ENCODE measurements at places on chromosomes 12 and 14.
A peak's percentile ranks its signal among the peaks of the same experiment; 100 is the strongest.

DNA sequence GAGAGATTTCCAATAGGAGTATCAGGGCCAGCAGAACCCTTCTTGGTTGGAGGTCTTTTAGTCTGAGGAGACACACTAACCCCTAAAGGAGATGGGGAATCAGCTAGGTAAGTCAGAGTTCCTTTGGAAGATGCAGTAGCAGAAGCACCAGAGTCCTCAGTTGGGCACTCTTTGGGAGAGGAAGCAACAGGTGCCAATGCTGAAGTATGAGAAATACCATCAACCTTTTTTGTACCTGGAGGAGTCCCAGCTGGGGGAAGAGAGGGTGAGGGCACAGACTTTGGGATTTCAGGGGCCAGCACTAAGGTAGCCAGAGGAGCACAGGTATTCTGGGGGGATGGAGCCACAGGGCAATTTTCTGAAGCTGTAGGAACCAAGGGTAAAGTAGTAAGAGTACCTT lies 6.0 kb downstream of the NACA start:
- DNase-seq = no peak

DNA sequence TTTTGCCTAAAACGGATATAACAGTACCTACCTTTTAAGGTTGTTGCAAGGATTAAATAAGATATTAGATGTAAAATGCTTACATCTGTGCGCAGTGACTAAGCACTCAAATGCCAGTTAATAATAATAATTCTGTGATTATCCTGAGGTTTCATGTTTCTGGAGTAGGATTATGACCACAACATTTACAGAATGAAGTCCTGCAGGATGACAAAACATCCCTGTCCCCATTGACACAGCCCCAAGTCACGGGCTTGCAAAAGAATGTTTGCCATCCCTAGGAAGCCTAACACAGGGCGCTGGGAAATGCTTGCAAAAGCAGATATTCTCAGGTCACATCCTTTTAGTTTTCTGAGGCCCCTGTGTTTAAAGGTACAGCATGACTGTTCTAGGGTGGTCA lies 20.1 kb downstream of the SUSD6 start:
- DNase-seq = no peak

GRCh38 chr12:6778574-6779550 lies 6.5 kb downstream of the LAG3 start:
- peak; percentile 90 for DNase-seq

DNA sequence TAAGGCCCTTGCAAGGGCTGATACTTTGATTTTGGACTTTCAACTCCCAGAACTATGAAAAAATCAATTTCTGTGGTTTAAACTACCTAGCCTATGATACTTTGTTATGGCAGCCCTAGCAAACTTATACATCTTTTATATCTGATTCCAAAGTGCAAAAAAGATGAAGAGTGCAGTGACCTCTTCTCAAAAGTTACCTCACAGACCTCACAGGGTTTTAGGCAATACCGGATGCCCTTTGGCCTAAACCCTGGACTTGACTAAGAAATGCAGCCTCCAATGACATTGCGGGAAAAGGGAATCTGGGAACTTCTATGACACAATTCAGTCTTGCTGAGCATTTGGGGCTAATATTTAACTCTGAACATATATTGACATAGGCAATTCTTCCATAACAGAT lies 63.3 kb downstream of the IGF1 start:
- no peak for DNase-seq

DNA sequence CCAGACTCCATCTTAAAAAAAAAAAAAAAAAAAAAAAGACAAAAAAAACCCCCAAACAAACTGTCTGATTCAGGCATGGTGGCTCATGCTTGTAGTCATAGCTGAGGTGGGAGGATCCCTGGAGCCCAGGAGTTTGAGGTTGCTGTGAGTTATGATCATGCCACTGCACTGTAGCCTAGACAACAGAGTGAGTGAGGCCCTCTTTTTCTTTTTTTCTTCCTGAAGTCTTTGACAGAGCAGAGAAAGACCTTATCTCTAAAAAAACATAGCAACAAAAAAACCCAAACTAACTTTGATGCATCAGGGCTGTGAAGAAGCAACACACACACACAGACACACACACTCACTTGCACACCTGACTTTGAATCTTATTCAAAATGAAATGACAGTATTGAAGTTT lies 7.7 kb upstream of the AMN1 start:
- peak; percentile 87 for DNase-seq

- DNase-seq = no peak
These were observed 94.1 kb downstream of the GCH1 start for GRCh38 chr14:54808326-54809161.

DNA sequence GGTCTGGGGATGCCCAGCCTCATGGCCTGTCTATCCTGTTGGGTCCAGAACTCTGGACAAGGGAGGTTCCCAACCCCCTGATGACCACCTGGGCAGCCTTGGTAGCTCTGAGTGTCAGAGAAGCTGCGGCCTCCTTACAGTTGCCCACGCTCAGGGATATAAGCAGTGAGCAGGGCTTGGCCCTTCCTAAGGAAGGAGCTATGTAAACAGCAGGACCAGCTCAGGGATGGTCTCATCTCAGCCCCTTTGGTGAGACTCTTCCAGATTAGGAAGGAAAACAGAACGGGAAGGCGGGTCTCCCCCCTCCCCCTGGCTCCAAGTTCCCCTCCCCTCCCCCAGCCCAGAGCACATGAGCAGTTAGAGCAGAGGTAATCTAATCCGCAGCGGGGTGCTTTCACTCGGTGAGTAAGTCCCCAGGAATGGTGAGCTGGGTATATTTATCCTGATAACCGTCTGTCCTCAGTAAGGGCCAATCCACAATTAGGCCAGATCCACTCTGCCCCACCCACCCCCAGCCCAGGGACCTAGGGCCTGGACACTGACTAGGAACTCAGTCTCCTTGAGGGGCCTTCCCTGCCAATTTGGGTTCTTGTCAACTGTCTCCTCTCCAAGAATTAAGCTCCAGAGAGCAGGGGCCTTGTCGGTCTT lies 29.5 kb upstream of the RPLP0 start:
- peak; percentile 95 for DNase-seq

DNA sequence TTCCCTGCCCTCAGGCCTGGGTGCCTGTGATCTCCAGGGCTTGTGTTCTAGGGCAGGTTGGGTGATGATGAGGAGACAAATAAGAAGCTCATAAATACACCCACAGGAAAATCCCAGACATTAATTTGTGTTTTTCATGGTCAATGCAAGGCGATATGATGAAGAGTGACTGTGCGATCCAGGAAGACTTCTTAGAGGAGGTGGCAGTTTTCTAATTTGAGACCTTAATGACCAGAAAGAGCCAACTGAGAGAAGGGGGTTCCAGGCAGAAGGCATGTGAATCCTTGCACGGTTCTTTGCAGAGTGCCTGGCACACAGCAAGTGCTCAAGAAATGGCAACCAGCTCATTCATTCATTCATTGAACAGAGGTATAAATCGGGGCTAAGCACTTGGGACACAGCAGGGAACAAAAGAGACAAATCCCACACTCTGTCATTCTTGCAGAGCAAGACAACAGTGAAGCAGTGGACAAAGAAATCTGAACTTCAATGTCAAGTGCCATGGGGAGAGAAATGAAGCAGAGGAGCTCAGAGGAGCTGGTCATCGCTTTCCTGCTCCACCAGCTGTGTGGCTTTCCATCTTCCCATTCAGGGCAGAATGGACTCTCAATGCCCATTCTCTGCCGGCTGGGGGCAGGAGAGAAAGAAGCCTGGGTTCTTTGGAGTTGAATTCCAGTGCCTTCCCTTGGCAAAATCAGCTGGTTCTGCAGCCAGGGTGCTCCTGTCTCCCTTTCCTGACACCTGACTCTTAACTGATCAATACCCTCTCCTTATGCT lies 128.3 kb downstream of the AACS start:
- no peak for DNase-seq

- no peak for DNase-seq
These were observed 4.6 kb upstream of the SAMD4A start for GRCh38 chr14:54562334-54562733.

DNA sequence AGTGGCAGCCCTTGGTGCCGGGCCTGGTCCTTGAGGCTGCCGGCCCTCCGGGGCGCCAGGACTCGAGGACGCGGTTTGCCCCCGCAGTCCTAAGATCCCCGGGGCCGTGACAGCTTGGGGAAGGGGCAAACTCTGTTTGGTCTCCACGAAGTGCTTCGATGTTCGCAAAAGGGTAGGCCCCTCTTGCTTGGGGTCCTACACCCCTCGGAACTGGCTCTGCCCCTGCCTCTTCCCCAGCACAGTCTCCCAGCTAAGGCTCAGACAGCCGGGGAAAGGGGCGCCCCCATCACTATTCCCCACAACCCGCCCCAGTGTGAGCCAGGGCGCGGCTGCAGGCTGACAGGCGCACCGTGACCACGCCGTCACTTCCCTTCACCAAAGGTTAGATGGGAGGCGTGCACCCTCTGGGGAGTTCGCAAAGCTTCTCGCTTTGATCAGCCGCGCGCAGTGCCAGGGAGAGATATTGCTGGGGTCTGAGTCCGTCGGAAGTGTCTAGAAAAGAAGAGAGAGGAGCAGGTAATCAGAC lies 7.2 kb upstream of the OTX2 start:
- no peak for DNase-seq

- no peak for DNase-seq
These were observed 38.9 kb downstream of the SLC2A14 start for GRCh38 chr12:7833831-7834230.

GRCh38 chr12:114668151-114668885 lies 15.7 kb downstream of the TBX3 start:
- DNase-seq = peak; percentile 88

- DNase-seq = no peak
These were observed 381.7 kb upstream of the CCDC196 start for GRCh38 chr14:66104486-66104885.

GRCh38 chr12:120703311-120703942 lies 6.8 kb upstream of the UNC119B start:
- no peak for DNase-seq

- DNase-seq = peak; percentile 33
These were observed 405.6 kb downstream of the TMEM121 start for GRCh38 chr14:105931808-105932483.

GRCh38 chr12:101795786-101796185 lies 35.0 kb downstream of the GNPTAB start:
- DNase-seq = no peak

DNA sequence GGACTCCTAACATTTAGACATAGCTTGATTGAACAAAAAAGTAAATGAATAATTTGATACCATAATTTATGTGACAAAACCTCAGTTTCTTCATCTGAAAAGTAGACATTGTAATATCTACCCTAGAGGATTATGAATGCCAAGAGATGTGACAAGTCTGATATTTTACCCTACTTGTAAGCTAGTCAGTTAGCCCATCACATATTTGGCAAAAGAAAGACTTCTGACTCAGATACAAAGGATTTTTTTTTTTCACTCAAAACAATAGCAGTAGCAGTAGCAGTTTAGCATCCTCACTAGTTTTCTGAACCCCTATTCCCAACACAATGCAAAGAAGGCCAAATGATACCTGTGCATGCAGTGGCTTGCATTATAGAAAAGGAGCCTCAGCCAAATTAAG lies 377.3 kb upstream of the E2F7 start:
- DNase-seq = no peak

DNA sequence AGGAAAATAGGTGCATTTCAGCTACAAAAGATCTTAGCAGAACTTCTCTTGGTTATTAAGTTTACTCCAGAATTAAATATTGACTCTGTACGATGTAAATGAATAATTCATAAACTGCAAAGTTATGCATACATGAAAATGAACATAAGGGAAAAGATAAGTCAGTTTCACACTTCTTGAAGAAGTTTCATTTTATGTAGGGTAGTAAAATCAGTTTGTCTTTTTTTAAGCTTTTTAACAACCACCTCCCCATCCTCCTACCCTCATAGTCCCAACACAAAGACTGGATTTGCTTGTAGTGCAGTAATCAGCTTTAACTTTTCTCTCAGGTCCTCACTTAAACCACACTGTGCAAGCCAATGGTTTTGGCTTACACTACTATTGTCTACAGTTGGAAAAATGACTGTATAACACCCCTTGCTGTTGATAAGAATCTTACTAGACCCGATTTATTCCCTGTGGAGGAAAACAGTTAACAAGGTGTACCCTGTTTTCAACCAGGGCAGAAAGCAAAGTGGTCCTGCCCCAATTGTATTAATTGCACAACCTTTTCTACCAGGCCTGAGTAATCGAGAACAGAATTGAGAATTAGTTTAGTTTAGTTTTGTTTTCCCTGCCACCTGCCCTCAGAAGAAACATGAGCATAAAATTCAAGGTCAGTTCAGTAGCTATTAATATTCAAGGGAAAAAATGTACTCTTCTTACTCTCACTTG lies 44.1 kb downstream of the NIN start:
- DNase-seq = no peak

DNA sequence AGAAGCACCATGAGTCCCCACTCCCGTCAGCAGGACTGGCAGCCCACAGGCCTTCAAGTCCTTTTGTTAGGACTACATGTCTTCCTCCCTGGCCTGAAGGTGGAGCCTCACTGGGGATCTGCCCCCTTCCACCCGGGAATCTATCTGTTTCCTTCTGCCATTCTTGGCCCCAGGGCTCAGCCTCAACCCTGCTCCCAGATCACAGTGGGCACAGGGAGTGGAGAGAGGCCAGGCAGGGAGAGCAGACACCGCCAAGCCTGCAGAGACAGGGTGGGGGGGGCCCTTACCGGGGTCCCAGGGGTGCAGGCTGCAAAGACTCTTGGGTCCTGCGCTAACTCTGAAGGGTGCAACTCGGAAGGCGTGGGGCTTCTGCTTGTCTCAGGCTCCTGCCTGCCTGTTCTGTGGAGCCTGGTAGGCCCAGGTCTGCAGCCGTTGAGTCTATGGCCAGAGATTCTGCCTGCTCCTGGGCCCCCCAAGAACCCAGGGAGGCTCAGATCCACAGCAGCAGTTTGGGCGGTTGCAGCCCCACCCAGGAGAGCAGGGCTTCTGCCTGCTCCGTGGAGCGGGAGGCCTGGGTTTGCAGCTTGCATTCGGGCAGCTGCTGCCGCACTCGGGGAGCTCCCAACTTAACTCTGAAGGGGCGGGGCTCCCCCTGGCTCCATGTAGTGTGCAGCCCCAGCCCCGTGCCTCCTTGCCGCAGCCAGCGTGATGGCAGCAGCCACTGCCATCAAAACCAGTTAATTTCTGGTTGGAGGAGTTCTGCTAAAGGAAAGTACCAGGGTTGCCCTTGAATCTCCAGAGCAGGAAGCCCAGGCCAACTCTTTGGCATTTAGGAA lies 21.7 kb upstream of the PLBD1 start:
- no peak for DNase-seq

DNA sequence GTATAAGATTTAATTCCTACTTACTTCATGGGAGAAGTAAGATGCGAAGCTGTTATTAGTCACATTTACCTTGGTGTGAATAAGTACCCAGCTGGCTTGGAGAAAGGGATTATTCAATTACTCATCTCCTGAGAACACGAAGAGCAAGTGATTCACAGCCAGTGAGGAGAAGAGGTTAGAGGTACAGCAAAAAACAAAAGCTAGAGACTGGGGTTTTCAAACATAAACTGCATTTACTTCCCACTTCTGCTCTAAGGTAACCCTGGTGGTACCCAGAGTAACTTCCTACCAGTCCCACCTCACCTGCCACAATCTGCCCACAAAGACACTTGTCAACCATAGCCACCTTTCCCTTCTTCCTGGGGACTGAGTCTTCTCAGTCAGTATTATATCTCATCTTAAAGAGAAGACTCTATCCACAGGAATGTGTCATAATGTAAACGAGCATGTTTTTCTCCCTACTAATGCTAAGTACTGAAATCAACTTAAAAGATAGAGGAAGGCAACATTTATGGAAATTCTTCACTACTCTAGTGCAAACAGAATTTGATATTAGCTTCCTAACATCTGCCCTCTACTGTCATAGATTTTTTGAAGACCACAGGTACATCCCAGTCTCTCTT lies 6.0 kb upstream of the IL22 start:
- DNase-seq = peak; percentile 88

Measured in RKO (cell line).